Frontal cortex (tissue), 4 donors: ENCODE measurements at places on chromosomes 1 and 21. TPM values are rescaled to one million over a fixed set of nuclear protein-coding genes. Genes with fewer than 3 reads are reported as not detected.

Gene LEMD1
- total RNA-seq: 2.4 TPM

Gene LAD1
- total RNA-seq: not detected

Gene NUAK2
- 0.41 TPM for total RNA-seq

Gene GSTM4
- total RNA-seq: 3.7 TPM

Gene SUSD4
- total RNA-seq: 16.7 TPM

Gene S100A8
- 7.3 TPM for total RNA-seq

Gene CENPL
- total RNA-seq: 19.6 TPM

Gene DIO1
- total RNA-seq: not detected

Gene ABCB10
- total RNA-seq: 18.8 TPM

Gene TLR5
- 1.2 TPM for total RNA-seq

Gene LYPD8
- total RNA-seq: not detected

Gene DEGS1
- total RNA-seq: 65.6 TPM

Gene DPT
- total RNA-seq: under 0.01 TPM

Gene S100A9
- 28.9 TPM for total RNA-seq

Gene CRNN
- not detected for total RNA-seq

Gene DVL1
- 65.2 TPM for total RNA-seq

Gene GNAT2
- total RNA-seq: not detected

Gene IGSF21
- total RNA-seq: 31.0 TPM

Gene ACOT11
- 1.2 TPM for total RNA-seq

Gene NEGR1
- 78.7 TPM for total RNA-seq

Gene IGSF3
- 134 TPM for total RNA-seq

Gene PRR9
- total RNA-seq: not detected

Gene KRTAP21-2
- not detected for total RNA-seq

Gene CNKSR1
- total RNA-seq: 3.3 TPM

Gene POU3F1
- 9.4 TPM for total RNA-seq

Gene YARS1
- 42.4 TPM for total RNA-seq

Gene LDLRAD1
- total RNA-seq: not detected

Gene CCDC28B
- total RNA-seq: 34.2 TPM
